ENCODE measurements at places on chromosomes 2 and 18.

GRCh38 chr2:110877031-110877827, 144.9 kb downstream of the ACOXL start:
- no peak for DNase-seq

GRCh38 chr18:71011389-71011788, 722.5 kb downstream of the SOCS6 start:
- no peak for DNase-seq

DNA sequence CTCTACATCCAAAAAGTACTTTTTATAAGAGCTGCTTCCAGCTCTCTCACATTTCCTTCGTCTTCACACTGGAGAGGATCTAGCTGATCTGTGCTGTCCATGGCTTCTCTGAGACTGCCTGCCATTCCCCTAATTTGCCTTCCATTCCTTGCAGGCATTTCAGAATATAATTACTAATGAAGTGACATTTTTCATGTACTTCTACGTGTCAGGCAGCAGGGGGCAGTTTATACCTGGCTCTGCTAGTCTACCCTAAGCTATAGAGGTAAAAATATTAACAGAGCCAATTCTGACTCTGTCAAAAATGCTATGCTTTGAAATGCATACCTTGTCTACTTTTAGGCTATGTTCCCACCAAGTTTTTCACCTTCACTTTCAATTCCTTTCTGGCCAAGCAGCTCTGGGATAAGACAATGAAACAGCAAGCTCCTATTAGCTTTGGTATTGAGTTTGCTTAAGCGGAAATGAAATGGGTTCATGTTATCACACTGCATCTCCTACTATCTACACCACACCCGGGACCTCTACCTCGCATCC, 81.9 kb downstream of the MEP1B start:
- no peak for DNase-seq

- DNase-seq = no peak
These were observed 15.9 kb upstream of the CRIM1 start for GRCh38 chr2:36339607-36340218.

DNA sequence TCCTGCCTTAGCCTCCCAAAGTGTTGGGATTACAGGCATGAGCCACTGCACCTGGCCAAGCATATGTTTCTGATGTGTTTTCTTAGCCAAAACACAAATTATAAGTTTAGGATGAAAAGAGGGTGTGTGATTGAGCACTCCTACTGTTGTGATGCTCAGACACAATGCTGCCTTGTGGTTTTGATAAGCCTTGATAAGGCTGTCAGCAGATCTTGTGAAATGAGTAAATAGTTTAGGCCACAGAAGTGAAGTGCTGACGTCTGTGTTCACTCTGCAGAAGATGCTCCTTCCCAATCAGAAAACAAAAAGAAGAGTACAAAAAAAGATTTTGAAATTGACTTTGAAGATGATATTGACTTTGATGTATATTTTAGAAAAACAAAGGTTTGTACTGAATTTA, 24.3 kb downstream of the NCAPH start:
- DNase-seq = no peak

All from posterior vena cava (tissue), 2 donors.